ENCODE measurements at places on chromosomes 7 and 10.

DNA sequence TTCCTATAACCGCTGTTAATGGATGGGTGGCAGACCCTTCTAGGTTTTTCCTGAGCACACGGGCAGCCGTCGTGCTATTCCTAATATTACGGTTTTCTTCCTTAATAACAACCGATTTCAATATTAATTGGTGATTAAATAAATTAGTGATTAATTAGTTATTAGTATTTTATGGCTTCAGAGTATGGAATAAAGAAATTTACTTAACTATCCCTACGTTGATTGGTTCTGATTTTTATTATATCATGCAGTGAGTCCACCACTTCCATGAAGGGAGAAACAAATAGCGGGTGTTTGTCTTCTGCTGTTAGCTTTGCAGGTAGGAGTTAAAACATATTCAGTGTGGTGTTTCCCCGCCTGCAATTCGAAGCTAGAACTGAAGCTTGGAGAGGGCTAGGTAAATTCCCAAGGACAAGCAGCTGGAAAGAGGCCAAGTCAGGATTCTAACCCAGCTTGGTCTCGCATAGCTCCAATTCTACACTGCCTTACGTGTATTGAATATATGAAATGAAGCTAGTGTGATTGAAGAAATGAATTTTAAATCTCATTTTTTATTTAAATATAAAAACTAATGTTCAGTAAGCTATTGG, 928 bp upstream of the CSTF2T start:
- peak; percentile 16 for DNase-seq

GRCh38 chr10:86670290-86670811, 2.0 kb downstream of the LDB3 start:
- DNase-seq: no peak

DNA sequence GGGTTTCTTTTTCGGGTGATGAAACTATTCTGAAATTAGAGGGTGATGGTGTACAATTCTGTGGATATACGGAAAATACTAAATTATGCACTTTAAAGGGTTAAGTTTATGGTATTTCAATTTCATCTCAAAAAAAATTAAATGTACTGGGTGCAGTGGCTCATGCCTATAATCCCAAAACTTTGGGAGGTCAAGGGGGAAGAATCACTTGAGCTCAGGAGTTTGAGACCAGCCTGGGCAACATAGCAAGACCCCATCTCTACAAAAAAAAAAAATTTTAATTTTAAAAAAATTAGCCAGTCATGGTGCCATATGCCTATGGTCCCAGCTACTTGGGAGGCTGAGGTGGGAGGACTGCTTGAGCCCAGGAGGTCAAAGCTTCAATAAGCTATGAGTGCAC, 57.0 kb downstream of the SMURF1 start:
- no peak for DNase-seq

- peak; percentile 8 for DNase-seq
Observed at GRCh38 chr7:142833174-142834048, 21.5 kb upstream of the EPHB6 start.

GRCh38 chr7:105330526-105330925, 58.2 kb downstream of the SRPK2 start:
- DNase-seq: no peak

DNA sequence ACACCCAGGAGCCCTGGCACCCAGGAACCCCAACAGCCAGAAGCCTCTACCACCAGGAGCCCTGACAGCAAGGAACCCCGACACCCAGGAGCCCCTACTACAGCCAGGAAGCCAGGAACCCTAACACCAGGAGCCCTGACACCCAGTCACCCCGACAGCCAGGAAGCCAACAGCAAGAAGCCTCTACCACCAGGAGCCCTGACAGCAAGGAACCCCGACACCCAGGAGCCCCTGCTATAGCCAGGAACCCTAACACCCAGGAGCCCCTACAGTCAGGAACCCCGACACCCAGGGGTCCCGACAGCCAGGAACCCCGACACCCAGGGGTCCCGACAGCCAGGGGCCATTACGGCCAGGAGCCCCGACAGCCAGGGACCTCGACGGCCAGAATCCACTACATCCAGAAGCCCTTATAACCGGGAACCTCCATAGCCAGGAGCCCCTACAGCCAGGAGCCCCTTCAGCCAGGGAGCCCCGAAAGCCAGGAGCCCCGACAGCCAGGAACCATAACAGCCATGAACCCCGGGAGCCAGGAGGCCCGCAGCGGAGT, 440 bp upstream of the GLRX3 start:
- no peak for DNase-seq

DNA sequence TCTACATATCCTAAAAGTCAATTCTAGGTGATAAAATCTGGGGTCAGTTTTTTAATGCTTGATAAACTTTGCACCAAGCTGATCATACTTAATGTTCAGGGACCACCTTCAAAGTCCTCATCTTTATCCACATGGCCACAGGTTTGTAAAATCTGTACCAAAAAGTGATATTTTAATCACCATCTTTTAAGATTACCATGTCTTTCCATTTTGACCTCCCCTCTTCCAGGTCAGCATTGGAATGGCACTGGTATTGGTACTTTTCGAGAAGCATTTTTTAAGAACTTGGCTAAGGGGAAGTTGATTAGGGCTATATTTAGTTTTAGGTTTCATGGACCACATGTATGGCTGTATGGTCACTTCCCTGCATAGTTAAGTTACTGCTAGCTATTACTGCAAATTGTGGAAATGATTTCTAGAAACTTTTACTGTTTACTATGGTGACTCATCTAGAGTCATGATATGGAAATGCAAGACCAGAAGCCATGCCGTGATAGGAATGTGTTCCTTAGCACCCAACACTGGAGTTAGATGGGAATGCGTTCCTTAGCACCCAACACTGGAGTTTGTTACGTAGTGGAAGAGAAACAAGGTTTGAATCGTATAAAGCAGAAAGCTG, 50.8 kb upstream of the ABLIM1 start:
- DNase-seq: no peak

DNA sequence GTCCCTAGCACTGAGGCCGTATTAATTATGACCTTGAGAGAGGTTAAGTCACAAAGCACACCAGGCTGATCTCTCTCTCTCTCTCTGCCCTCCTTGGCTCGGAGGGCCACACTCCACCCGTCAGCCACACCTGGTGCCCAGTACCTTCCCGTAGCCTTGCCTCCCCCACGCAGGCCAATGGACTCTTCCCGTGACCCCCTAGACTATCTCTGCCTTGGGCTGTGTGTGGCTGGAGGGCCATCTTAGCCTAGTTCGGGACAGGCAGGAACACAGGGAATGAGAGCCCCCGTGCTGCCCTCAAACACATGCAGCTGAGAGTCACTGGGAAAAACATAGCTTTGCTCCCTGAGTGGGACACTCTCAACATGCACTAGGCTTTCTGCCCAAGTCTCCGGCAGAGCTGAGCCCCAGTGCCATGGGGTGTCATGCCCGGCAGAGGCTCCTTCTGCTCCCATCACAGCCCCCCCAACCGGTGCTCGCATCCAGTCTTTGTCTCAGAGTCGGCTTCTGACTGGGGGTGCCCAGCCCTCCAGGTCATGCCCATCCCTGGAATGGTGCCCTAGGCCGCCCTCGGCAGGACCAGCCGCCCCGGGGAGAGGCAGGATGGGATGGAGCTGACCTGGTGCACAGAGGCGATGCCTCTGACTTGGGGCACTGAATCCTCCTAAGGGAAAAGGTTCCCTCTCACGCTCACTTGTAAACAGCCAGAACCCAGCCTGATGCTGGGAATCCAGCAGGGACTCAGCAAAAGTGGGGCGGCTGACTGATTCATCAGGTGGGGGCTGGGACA, 63.0 kb downstream of the TCERG1L start:
- no peak for DNase-seq

DNA sequence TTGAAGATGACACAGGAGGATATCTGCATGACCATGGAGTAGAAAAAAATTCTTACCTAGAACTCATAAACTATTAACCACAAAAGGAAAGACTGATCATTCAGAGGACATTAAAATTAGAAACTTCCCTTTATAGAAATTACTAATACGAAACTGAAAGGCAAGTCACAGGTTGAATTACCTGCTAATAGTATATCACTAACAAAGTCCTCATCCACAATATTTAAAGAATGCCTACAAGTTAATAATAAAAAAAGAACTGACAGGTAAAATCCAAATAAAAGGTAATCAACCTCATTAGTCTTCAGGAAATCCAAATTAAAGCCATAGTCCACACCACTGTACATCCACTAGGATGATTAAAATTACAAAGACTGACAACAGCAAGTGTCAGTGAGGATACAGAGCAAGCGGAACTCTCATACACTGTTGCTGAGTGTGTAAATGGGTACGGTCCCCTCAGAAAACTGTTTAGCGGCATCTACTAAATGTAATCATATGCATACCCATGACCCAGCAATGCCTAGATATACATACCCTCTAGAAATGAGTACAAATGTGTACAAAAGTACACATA, 71.2 kb downstream of the ARHGAP21 start:
- DNase-seq: no peak

DNA sequence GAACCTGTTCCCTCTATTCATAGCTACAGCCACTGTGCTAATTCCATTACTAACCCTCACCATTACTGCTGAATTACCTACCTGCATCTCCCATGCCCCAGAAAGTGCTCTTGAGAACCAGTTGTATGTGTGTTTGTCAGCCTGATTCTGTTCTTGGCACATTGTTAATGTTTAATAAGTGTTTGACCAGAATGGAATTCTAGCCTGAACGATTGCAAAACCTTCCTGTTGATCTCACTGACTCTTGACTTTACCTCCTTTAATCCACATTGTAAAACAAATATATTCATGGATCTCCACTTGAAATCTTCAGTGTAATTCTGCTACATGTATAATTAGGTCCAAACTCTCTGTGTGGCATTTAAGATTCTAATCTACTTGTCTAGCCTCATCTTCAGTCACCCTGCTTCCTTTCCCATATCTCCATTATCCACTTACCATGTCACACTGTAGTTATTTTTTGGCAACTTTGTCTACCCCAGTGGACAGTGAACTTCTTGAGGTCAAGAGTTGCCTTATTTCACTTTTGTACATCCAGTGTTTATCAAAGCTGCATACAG, 4.9 kb downstream of the ZNF277 start:
- DNase-seq: no peak

DNA sequence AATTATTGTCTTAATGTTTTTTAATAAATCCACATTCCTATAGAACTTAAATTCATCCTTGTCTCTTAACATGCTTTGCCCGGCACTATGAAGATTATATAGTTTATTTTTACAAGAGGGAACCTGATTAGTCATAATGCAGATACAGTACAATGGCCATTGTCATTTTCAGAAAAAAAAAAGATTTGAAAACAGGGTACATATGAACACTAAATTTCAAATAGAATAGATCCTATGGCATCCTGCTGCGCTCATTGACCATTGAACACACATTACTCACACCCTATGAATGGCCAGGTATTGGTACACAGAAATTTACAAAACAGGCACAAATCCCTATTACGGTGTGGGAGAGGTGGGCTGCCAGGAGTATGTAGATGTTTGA, 2.0 kb upstream of the KLF6 start:
- no peak for DNase-seq

GRCh38 chr7:47253650-47254080, 328.2 kb downstream of the TNS3 start:
- peak; percentile 44 for DNase-seq

- DNase-seq: no peak
Observed at GRCh38 chr7:67566101-67566500, 569.5 kb downstream of the TYW1 start.

- peak; percentile 81 for DNase-seq
Observed at GRCh38 chr10:130557181-130557845, 421.1 kb downstream of the GLRX3 start.

- DNase-seq: no peak
Observed at GRCh38 chr7:106234425-106234824, 50.4 kb downstream of the NAMPT start.

- peak; percentile 62 for DNase-seq
Observed at GRCh38 chr10:79128923-79129305, 60.1 kb downstream of the ZMIZ1 start.

- DNase-seq: no peak
Observed at GRCh38 chr7:45646207-45646821, 72.1 kb downstream of the ADCY1 start.

DNA sequence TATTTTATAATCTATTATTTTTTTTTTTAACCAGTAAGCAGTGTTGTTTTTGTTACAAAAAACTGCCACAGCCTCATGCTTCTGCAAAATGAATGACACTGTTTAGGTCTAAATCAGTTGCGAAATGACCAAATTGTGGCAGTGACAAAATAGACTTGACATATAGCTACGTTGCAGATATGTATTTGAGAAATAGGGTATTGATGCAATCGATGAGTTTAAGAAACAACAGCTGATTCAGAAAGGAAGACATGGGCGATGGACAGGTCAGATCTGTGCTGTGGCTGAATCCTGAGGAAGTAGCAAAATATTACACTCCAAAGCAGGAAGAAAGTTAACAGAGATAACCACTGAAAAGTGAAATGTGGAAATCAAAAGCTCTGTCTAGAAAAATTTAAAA, 89.0 kb upstream of the STEAP4 start:
- no peak for DNase-seq

DNA sequence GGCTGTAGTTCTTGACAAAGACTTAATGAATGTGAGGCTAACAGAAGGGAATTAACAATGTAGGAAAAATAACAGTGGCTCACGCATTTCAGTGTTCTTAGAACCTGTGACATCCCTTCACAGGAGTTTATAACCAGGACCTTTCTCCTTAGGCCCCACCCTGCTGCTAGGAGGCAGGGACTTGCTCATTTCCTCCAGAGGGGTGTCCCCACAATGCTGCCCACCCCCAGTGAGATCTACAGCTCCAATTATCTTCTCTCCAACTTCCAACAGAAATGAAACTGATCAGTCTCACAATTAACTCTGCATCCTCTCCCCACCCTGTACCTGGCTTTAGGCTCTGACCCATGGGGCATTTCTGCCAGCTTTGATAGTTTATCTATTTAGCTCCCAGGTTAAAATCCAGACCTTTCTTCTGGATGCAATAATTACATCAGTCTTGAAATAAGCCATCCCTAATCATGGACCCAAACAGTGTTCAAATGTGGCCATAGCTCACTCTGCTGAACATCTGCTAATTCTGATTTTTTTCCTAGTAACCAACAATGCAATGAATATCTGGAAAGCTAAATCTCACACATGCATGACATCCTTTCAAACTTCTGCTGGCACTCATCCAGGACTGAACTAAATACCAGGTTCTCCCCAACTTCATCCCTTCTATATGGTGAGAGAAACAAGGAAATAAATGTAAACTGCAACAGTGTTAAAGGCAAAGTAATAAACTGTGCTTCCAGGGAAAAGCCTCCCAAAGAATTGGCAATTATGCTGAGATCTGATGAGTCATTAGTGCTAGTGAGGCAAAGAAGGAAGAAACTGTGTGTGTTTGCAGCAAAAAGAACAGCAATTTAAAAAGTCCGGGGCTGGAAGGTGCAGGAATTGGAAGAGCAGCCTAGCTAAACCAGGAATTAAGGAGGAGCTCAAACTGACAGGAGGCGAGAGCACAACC, 64.6 kb downstream of the HERPUD2 start:
- DNase-seq: peak; percentile 61

All from NCI-H82 (cell line).